ENCODE measurements at places on chromosomes 1 and 21.

GRCh38 chr1:97608272-97608671 is 312.6 kb downstream of the DPYD start:
- no peak for DNase-seq

- no peak for DNase-seq
Measured at GRCh38 chr1:63902844-63903589, 129.2 kb downstream of the ROR1 start.

GRCh38 chr1:101153692-101154091 is 83.1 kb upstream of the S1PR1 start:
- DNase-seq, result no peak

- DNase-seq, result no peak
Measured at GRCh38 chr1:189405419-189405818, 1072.2 kb downstream of the BRINP3 start.

DNA sequence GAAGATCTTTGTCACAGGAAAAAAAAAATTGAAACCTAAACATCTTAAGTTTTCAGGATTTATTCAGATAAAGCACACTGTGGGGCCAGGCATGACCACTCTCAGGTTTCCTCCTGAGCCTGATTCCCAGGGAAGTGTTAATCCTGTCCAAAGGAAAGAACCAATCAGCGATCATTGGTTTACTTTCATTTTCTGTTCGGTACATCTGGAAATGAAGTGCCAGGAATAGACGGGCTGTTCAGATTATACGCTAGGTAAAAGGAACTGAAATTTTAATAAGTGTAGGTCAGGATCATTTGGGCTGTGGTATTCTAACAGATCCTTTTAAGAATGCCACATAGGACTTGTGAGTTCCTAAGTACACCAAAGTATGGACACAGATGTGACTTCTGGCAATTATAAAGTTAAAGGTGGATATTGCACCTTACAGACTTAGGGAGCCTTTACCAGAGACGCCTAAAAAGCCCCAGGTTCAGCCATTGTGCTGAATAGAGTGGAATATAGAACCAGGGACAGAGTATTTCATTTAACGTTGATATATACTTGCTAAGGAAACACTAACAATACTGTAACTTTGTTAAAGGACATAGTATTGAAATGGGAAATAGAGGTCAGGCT is 9.3 kb upstream of the CACYBP start:
- peak; percentile 36 for DNase-seq

DNA sequence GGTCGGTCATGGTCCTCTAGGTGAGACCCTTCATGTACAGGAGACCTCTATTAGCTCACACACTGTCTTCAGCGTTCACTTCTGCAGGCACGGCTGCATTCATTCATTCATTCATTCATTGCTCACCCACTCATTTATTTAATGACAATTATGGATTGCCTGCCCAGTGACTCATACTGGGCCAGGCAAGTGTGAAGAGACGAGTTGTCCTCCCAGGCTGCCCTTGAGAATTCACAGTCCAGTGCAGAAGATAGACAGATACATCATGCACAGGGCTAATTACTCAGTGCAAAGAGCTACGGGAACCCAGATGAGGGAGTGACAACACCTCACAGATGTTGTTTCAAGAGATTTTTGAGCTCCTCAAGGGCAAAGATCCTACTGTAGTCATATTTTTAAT is 248.4 kb downstream of the TNR start:
- no peak for DNase-seq

All from GM13976 (cell line).